ENCODE measurements at places on chromosomes 2 and 18. TPM values are rescaled to one million over a fixed set of nuclear protein-coding genes. Genes with fewer than 3 reads are reported as not detected.

Gene RNASEH1
- 40.8 TPM for total RNA-seq

Gene TMEM150A
- total RNA-seq: 19.8 TPM

Gene ZNF142
- 37.9 TPM for total RNA-seq

Gene ICOS
- not detected for total RNA-seq

GRCh38 chr2:55751966-55752365, 58.3 kb upstream of the PNPT1 start:
- H3K27me3 ChIP-seq: no peaks in the 10 kb centered on the region
- no peaks in the 10 kb centered on the region for H3K4me1 ChIP-seq
- no peak overlapping the region for H3K27ac ChIP-seq

- no peaks in the 10 kb centered on the region for H3K27me3 ChIP-seq
- no peaks in the 10 kb centered on the region for H3K36me3 ChIP-seq
- DNase-seq: no peak
- H3K4me3 ChIP-seq: no peak overlapping the region
- no peak overlapping the region for H3K27ac ChIP-seq
- H3K4me1 ChIP-seq: no peaks in the 10 kb centered on the region
Measured at GRCh38 chr2:218168016-218168415, 1.3 kb upstream of the CXCR1 start.

GRCh38 chr2:146451972-146452371, 1392.9 kb upstream of the ACVR2A start:
- no peaks in the 10 kb centered on the region for H3K36me3 ChIP-seq
- H3K4me1 ChIP-seq: no peaks in the 10 kb centered on the region
- DNase-seq: no peak

GRCh38 chr2:235472443-235472842, 21.4 kb upstream of the AGAP1 start:
- H3K27ac ChIP-seq: no peak overlapping the region
- H3K4me1 ChIP-seq: peaks cover 6% of the 10 kb centered on the region
- H3K36me3 ChIP-seq: no peaks in the 10 kb centered on the region
- no peak for DNase-seq
- no peak overlapping the region for H3K4me3 ChIP-seq

- no peaks in the 10 kb centered on the region for H3K4me1 ChIP-seq
- no peaks in the 10 kb centered on the region for H3K27me3 ChIP-seq
- no peak overlapping the region for H3K4me3 ChIP-seq
- H3K27ac ChIP-seq: no peak overlapping the region
Measured at GRCh38 chr2:109451671-109452070, 162.1 kb downstream of the SEPTIN10 start.

DNA sequence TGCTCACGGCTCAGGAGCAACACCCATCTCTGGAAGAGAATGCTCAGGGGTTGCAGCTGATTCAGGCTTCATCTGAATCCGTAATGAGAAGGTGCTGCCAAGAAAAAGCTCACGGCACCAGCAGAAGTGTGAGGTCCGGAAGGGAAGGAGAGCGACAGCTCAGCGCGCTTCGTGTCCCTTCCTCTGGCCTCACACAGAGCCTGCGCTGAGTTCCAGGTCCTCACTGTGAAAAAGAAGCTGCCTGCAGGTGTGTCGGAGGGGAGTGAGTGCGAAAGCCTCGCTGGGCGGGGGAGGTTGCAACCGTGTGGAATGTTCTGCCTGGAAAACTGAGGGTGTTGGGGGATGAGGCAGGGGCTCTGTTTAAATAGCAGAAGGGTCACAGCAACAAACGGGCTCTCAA, 76.2 kb upstream of the TWIST2 start:
- H3K27ac ChIP-seq: no peak overlapping the region
- no peak for DNase-seq
- no peaks in the 10 kb centered on the region for H3K36me3 ChIP-seq
- H3K27me3 ChIP-seq: no peaks in the 10 kb centered on the region

- H3K36me3 ChIP-seq: no peaks in the 10 kb centered on the region
- no peak overlapping the region for H3K4me3 ChIP-seq
- no peak overlapping the region for H3K27ac ChIP-seq
Measured at GRCh38 chr18:67600181-67601180, 84.0 kb upstream of the DSEL start.

DNA sequence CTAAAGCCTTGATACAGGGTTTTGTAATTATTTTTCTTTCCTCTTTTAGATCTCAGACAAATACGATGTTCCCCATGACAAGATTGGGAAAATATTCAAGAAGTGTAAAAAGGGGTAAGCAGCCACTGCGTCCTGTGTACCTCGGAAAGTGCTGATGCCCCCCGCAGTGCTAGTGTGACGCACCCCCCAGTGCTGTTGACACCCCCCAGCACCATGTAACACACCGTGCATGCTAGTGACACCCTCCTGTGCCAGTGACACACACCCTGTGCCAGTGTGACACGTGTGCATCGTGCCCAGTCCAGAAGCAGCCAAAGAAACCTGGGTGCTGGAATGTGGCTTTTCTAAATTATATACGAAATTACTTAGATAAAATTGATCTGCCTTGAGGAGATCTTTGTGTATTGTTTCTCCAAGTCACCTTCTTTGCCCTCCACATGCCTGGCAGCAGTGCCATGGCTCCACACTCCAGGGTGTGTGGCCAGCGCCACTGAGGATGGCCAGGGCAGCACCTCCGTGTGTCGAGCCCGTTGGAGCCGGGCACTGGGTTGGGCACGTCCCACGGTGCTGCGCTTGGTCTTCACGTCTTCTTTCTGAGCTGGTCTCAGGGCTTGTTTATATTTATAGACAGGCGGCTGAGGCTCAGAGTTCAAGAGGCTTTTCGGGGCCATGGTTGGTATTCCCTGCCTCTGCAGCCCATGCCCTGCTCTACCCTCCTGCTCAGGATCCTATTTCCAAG, 44.3 kb upstream of the KLF11 start:
- no peaks in the 10 kb centered on the region for H3K4me1 ChIP-seq
- H3K4me3 ChIP-seq: no peak overlapping the region
- no peak for DNase-seq
- no peaks in the 10 kb centered on the region for H3K36me3 ChIP-seq

DNA sequence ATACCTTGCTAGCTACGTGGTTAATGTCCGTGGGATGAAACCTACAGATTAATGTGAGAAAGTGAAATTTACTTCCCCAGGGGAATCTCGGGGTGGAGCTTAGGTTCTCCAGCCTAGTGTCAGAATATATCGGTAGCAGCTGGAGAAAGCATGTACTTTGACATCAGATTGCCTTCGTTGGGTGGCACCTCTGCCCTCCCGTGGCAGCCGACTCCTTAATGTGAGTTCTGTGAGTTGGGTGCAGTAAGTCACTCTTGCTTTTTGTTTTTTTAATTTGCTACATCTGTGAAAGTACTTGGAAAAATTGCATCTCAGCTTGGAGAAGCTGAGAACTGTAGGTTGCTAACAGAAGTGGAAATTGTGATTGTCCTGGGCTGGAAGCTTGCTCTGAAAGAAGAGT, 3.6 kb downstream of the KLF11 start:
- H3K4me3 ChIP-seq: no peak overlapping the region
- no peak for DNase-seq
- H3K36me3 ChIP-seq: no peaks in the 10 kb centered on the region
- no peaks in the 10 kb centered on the region for H3K27me3 ChIP-seq
- H3K27ac ChIP-seq: no peak overlapping the region

DNA sequence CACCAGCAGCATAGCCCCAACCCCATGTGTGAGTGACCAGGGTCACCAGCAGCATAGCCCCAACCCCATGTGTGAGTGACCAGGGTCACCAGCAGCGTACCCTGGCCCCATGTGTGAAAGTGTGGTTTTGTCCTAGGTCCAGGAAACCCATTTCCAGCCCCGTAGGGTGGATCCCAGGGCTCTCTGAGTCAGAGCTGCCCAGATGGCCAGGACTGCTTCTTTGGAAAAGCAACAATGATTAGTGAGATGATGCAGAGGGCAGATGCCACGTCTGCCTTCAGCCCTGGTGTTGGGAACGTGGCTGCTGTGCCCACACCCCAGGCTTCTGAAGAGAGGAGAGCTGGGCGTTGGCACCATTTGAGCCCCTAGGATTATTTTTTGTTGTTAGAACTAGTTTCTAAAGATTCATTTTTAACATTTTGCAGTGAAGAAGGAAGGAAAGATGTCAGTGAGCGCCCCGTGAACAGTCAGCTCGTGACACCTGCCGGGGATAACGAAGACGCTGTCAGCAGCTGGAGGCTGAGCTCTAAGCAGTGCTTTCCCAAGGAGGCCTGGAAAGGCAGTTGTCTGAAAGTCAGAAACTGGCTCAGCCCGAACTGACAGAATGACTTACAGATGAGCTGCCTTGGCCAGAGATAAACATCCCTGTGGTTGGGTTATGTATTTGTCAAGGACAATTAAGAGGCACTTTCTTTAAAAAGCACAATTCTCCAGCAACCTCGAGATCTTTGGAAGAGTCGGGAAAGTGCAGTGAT, 32.1 kb upstream of the KCNG2 start:
- no peaks in the 10 kb centered on the region for H3K4me1 ChIP-seq
- no peak overlapping the region for H3K4me3 ChIP-seq
- DNase-seq: no peak
- no peak overlapping the region for H3K27ac ChIP-seq
- no peaks in the 10 kb centered on the region for H3K27me3 ChIP-seq

DNA sequence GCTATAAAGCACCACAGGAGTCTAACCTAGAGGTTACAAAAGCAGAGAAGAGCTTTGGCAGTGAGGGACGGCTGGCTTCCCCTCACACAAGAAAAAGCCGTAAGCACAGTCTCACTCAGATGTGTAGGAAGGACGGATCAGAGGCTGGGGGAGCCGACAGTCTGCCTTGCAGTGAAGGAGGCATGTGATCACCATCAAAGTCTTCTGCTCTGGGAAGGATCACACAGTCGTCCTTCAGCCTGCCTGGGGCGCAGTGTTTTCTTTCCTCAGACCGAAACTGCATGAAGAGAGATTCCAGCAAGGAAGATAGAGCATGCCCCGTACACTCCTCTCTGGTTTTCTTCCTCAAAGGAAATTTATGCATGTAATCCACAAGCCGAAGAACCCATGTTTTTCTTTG, 24.1 kb downstream of the GATA6 start:
- DNase-seq: no peak
- no peaks in the 10 kb centered on the region for H3K36me3 ChIP-seq
- H3K4me1 ChIP-seq: no peaks in the 10 kb centered on the region

DNA sequence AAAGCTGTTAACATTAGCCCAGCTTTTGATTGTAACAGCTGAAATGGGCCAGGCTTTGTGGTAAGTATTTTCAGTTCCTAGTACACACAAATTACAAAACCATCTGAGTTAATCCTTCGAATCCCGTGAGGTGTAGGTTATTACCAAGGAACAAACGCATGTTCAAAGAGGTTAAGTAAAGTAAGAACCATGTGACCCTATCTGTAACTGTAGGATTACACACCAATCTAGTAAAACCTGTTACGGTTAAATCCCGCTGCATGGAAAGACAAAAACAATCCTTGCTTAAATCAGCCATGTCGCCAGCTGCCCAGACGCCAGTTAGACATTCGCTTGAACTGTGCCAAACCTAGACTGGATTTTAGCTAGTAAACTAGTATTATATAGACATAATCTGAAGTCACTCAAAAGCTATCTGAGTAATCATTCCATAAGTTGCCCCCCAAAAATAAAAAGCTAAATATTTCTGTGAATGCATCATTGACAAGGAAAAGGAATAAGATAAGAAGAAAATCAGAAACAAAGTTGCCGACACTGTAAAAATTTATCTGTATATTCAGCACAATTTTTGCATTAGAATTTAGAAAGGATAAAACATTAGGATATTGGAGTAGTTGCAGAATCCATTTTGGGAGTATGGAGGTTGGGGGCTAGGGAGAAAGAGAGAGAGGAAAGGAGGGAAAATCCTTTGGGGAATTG, 638.0 kb downstream of the CNTNAP5 start:
- H3K27ac ChIP-seq: no peak overlapping the region
- no peak overlapping the region for H3K4me3 ChIP-seq
- DNase-seq: no peak
- H3K36me3 ChIP-seq: no peaks in the 10 kb centered on the region
- H3K27me3 ChIP-seq: no peaks in the 10 kb centered on the region

GRCh38 chr2:112718863-112719370, 1.9 kb upstream of the NT5DC4 start:
- no peaks in the 10 kb centered on the region for H3K27me3 ChIP-seq
- no peak overlapping the region for H3K4me3 ChIP-seq
- no peaks in the 10 kb centered on the region for H3K4me1 ChIP-seq
- no peak overlapping the region for H3K27ac ChIP-seq
- H3K36me3 ChIP-seq: no peaks in the 10 kb centered on the region

- H3K4me1 ChIP-seq: peaks cover 2% of the 10 kb centered on the region
- H3K36me3 ChIP-seq: no peaks in the 10 kb centered on the region
Measured at GRCh38 chr18:76544511-76545345, 49.7 kb upstream of the ZNF516 start.

DNA sequence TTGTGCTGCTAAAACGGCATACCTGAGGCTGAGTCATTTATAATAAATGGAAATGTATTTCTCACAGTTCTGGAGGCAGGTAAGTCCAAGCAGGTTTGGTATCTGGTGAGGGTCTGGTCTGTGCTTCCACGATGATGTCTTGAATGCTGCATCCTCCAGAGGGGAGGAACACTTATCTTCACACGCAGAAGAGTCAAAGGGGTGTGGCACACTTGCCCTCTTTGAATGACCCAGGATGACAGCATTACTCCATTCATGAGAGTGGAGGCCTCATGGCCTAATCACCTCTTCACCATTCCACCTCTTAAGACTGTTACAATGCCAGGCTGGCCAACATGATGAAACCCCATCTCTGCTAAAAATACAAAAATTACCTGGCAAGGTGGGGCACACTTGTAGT, 61.0 kb downstream of the NCAPH start:
- no peaks in the 10 kb centered on the region for H3K36me3 ChIP-seq
- DNase-seq: no peak
- H3K4me1 ChIP-seq: no peaks in the 10 kb centered on the region
- H3K27me3 ChIP-seq: no peaks in the 10 kb centered on the region

GRCh38 chr2:3154146-3154545, 223.5 kb downstream of the EIPR1 start:
- H3K4me1 ChIP-seq: no peaks in the 10 kb centered on the region
- H3K27me3 ChIP-seq: no peaks in the 10 kb centered on the region
- no peak for DNase-seq
- no peak overlapping the region for H3K4me3 ChIP-seq
- no peak overlapping the region for H3K27ac ChIP-seq

GRCh38 chr2:120919216-120919615, 183.5 kb downstream of the GLI2 start:
- peaks cover 7% of the 10 kb centered on the region for H3K4me1 ChIP-seq
- H3K4me3 ChIP-seq: no peak overlapping the region
- no peak overlapping the region for H3K27ac ChIP-seq

DNA sequence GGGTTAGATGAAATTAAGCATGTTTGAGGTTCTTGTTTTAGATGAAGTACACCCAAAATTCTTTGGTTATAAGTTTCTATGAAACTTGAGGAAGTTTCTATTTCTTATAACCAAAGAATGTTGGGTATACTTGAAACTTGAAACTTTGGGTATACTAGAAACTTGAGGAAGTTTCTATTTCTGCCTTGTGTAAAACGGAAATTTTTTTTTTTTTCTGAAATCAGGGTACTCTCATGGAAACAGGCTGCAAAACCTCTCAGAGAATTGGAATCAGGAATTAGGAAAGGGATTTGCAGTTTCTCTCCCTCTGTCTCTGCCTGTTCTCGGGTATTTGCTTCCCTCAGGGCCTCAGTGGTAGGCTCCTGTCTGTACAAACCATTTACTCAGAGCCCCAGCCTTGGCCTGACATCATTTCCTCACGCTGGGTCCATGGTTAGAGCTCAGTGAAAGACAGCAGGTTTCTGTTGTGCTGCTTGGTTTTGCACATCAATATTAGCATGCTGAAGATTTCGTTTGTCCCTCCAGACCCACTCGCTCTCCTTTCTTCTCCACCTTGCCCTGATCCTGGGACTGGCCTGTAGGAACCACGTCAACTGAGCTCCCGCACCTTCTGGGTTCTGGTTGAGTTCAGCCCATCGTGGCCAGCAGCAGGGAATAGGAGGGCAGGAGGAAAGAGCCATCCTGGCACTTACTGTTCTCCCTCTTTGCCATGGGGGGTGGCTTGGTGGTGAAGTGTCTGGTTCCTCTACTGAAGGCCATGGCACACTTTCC, 106.4 kb downstream of the POLR1A start:
- H3K4me3 ChIP-seq: no peak overlapping the region
- DNase-seq: no peak
- no peak overlapping the region for H3K27ac ChIP-seq
- no peaks in the 10 kb centered on the region for H3K36me3 ChIP-seq
- H3K4me1 ChIP-seq: peaks cover 4% of the 10 kb centered on the region

All from H1 (cell line).